ENCODE measurements at places on chromosomes 3 and 15.

GRCh38 chr3:88057630-88058305 is 1.0 kb downstream of the CGGBP1 start:
- DNase-seq = no peak

- no peak for DNase-seq
These were observed 6.7 kb upstream of the CSK start for GRCh38 chr15:74775132-74775562.

- DNase-seq = no peak
These were observed 24.0 kb upstream of the EIF4A2 start for GRCh38 chr3:186759231-186759930.

DNA sequence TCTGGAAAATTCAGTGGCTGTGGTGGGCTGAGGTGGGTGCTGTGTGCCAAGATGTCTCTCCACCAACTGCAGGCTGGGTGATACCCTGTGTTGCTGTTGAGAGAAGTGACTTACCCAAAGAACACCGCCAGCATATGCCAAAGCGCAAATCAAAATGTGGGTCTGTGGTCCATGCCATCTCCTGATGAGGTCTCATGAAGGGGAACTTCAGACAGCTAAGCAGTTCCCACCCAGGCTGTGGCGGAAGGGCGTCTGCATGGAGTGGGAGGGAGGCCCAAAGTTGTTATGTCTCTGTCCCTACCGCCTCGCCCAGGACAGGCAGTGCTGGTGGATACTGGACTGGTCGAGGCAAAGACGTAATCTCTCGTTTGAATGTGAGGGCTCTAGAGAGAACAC is 70.9 kb upstream of the PLXNA1 start:
- DNase-seq = no peak

- no peak for DNase-seq
These were observed 21.7 kb downstream of the XYLB start for GRCh38 chr3:38368238-38368637.

DNA sequence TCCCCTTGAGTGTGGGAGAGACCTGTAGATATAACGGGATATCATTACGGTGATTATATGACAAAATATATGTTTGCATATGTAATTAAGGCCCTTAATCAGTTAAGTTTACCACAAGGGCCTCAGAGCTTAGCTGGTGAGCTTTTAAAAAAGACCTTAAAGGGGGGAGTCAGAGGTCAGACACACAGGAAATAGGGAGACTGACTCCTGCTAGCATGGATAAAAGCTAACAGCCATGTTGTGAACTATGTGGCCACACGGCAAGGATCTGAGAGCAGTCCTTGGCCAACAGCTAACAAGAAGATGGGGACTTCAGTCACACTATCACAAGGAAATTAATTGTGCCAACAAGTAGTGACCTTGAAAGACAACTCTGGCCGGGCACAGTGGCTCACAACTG is 3.1 kb downstream of the STAG1 start:
- DNase-seq = no peak

DNA sequence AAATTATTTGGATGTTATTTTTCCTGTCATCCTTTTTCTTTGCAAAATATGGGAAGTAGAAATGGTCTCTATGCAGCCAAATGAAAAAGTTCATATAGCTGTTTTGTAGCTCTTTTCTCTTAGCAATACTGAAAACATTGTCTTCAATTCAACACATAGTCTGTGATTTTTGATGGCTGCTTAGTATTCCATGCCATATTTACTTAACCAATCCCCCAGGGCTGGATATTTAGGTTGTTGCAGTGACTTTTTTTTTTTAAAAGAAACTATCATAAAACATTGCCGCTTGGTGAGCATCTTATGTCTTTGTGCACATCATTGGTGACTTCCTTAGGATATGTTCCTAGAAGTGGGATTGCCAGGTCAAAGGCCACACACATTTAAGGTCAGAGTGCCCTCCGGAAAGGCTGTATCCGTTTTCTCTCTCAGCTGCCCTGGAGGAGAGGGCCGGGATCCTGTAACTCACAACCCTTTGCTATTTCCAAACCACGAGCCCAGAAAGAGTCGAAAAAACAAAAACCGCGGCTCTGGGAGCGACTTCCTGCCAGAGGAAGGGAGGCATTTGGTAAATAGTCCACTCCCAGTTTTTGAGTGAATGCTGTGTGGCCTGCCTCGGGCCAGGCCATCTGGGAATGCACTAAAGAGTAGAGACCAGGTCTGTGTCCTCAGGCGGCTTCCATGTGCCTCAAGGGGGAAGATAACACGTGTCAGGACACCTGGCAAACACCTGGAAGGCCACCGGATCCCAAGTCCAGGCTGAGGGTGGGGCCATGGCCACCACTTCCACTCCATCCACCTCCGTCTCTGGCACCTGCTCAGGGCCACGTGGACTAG is 41.9 kb downstream of the SMAD6 start:
- no peak for DNase-seq

DNA sequence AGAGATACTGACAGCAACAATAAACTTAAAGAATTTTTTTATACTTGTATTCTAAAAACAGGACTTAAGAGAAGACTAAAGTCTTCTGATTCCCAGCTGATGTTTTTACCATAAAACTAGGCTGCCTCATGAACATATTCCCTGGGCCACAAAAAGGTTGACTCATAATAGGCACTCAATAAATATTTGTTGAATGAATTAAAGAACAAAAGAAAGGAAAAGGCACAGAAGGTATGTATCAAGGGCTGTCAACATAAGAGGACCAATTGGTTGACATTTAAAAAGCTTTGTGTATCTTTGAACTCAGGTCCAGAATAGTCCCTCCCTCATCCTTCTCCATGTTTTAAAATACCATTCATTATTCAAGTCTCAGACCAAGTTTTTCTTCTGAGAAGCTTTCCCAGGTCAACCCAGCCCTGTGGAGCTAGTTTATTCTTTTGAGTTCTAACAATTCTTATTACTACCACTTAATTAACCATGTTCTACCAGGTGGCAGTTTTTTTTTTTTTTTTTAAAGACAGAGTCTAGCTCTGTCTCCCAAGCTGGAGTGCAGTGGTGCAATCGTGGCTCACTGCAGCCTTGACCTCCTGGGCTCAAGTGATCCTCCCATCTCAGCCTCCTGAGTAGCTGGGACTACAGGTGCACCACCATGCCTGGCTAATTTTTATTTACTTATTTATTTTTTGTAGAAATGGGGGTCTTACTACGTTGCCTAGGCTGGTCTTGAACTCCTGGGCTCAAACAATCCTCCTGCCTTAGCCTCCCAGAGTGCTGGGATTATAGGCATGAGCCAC is 17.5 kb upstream of the ARHGEF3 start:
- DNase-seq = no peak

GRCh38 chr3:39990532-39990931 is 181.1 kb downstream of the MYRIP start:
- DNase-seq = no peak

GRCh38 chr3:194043516-194043915 is 92.4 kb upstream of the HES1 start:
- DNase-seq = no peak

- DNase-seq = no peak
These were observed 93.5 kb upstream of the ALDH1A3 start for GRCh38 chr15:100786139-100786531.

DNA sequence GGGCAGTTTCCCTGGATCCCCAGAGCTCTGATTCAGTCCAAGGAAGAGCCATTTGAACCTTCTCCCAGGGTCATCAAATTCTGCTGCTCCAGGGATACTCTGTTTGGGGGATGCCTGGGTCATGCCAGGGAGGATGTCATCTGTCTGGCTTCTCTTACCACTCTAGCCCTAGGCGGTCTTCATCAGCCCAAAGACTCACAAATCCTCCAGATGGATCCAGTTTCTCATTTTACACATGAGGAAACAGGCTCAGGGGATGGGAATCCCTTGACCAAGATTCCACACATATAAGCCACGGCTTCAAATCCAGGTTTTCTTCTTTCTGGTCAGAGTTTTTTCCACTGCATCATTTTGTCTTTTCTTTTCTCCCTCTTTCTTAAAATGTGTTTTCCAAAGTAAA is 36.7 kb downstream of the SLC28A1 start:
- DNase-seq = no peak

GRCh38 chr3:128482666-128483656 is 10.0 kb downstream of the GATA2 start:
- DNase-seq = no peak

GRCh38 chr15:99476413-99477222 is 89.2 kb upstream of the MEF2A start:
- no peak for DNase-seq

- DNase-seq = no peak
These were observed 319.4 kb upstream of the POU1F1 start for GRCh38 chr3:87595798-87596197.

- no peak for DNase-seq
These were observed 66.5 kb upstream of the SH3GL3 start for GRCh38 chr15:83380682-83381081.

DNA sequence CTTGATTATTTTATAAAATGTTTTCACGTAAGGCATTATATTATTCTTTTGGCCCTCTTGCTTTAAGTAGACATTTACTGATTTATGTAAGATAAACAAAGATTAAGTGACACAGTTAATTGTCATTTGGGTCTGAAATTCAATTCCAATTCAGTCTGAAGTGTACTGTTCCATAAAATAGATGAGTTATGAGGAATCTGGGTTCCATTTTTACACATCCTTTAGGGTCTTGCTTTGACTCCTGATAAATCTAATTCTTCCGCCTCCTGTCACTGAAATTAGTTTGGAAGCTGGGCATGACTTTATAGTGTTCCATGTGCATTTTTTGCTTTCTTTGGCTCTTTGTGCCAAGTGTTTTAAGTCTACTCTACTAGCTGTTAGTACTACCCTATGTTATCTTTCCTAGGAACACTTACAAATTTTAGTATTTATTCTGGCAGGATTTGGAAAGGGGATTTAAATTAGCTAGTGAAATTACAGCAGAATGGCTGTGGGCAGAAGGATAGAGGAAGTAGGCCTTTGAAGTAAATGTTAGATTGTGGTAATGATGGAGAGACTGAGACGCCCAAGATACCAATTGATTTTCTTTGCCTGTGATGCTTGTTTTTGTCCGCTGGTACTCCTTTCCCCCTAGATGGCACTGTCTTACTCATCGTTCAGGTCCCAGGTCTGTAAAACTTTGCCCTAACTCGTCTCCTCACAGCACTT is 14.3 kb downstream of the ARL8B start:
- no peak for DNase-seq

DNA sequence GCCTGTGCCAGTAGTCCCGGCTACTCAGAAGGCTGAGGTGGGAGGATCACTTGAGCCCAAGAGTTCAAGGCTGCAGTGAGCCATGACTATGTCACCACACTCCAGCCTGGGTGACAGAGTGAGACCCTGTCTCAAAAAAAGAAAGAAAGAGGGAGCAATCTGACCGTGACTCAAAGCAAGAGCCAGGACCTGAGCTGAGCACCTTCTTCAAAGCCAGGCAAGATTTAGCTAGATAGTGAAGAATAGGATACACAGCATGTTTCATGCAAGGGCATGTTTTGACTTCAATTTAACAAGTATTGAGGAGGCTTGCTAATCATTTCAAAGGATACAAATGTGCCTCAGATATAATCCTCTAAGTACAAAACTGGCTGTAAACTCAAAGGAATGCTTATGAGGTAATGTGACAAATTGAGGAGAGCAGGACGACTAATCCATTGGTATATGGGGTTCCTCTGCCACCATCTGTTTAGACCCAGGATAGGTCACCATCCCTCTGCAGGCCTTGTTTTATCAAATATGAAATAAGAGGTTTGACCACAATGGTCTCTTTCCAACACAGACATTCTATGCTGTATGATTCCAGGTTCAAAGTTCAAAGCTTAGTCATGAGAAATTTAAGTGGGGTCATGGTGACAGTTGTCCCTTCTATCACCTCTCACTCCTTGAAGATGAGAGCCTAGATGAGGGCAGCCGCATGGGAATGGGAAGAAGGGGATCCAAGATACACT is 33.2 kb downstream of the RAB27A start:
- no peak for DNase-seq

GRCh38 chr15:48566668-48567067 is 78.8 kb downstream of the FBN1 start:
- no peak for DNase-seq

- peak; percentile 21 for DNase-seq
These were observed 36.0 kb downstream of the PHLDB2 start for GRCh38 chr3:111895071-111895470.

- DNase-seq = no peak
These were observed 189.2 kb upstream of the THRB start for GRCh38 chr3:24683633-24684384.

DNA sequence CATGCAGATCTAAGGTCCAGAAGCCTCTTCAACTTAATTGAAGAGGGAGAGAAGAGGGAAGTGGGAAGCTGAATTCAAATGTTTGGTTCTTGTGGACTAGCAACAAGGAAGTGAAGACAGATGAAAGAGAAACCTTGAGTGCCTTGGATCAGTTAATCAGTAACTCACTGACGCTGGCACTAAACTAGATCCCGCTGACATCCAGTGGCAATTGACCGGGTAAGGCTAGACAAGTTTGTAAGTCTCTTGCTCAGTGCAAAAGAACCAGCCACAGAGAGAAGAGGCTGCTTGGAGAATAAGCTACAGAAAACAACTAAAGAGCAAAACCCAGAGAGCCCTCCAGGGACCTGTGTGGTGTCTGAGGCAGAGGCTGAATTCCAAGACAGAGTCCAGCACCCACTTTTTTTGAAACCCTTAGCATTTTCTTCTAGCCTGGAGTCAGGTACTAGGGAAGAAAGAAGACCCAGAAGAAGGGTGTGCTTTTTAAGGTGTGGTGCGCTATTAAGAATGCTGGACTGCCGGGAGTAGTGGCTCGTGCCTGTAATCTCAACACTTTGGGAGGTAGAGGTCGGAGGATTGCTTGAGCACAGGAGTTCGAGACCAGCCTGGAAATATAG is 6.9 kb downstream of the PLCH1 start:
- no peak for DNase-seq

- peak; percentile 14 for DNase-seq
These were observed 77.2 kb downstream of the CEMIP start for GRCh38 chr15:80856400-80856799.

DNA sequence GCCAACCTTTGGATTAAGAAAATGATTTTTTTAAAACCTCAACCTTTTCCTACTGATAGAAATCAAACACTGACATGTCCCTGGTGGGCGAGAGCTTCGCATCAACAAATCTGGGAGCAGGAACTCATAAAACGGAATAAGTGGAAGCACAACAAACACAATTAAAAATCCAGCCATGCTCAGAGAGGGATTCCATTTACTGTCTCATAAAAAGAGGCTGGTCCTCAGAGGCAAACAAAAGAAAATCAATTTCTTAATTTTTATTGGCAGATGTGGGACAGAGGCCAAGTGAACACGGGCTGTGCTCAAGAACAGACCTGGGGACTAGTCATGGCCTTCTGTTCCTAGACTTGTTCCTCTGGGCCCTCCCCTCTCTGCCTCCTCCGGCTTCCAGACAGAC is 214.5 kb downstream of the NTRK3 start:
- no peak for DNase-seq

DNA sequence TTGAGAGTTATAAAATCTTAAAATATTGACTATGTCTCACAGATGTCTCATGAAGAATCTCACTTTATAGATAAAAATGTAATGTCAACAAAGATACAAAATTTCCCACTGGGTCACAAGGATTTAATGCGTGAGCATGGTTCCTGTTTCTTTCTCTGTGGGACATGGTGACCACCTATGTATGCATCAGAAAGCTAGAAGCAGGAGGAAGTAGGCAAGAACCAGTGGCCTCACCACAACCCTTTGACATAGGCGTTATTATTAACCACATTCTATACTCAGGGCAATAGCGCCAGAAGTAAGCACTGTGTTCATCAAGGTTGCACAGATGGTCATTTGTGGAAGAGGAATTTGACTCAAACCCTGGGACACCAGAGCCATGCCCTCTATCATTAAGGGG is 11.7 kb upstream of the ADAMTS17 start:
- no peak for DNase-seq

GRCh38 chr3:107938143-107938542 is 152.7 kb downstream of the CD47 start:
- peak; percentile 19 for DNase-seq

Data from NCI-H2171 (cell line).